ENCODE measurements at places on chromosomes 3 and 15. TPM values are rescaled to one million over a fixed set of nuclear protein-coding genes. Genes with fewer than 3 reads are reported as not detected.

The SPRED1 gene
- total RNA-seq: 10.0 TPM

The DCBLD2 gene
- 6.7 TPM for total RNA-seq

The EOGT gene
- 19.6 TPM for total RNA-seq

The GHRL gene
- total RNA-seq: 0.76 TPM

The CMTM8 gene
- 1.00 TPM for total RNA-seq

The LRRC2 gene
- 0.28 TPM for total RNA-seq

The ACAD9 gene
- total RNA-seq: 34.7 TPM

The ITIH1 gene
- 0.12 TPM for total RNA-seq

The ST8SIA2 gene
- total RNA-seq: 0.16 TPM

The PLA2G4D gene
- 1.5 TPM for total RNA-seq

The AGBL1 gene
- not detected for total RNA-seq

The GOLGA8S gene
- 0.24 TPM for total RNA-seq

The STARD9 gene
- 1.2 TPM for total RNA-seq

The TLR9 gene
- 0.04 TPM for total RNA-seq

The CADPS gene
- total RNA-seq: 0.08 TPM

The TNNC1 gene
- 0.88 TPM for total RNA-seq

The DLG1 gene
- 113 TPM for total RNA-seq

The HIGD2B gene
- total RNA-seq: not detected

The SI gene
- not detected for total RNA-seq

The SCAMP5 gene
- total RNA-seq: 0.84 TPM

The ALPK3 gene
- 5.5 TPM for total RNA-seq

Data from esophagus mucosa (tissue), 1 donor.